ENCODE measurements at places on chromosomes 12 and 14. TPM values are rescaled to one million over a fixed set of nuclear protein-coding genes. Genes with fewer than 3 reads are reported as not detected.

DNA sequence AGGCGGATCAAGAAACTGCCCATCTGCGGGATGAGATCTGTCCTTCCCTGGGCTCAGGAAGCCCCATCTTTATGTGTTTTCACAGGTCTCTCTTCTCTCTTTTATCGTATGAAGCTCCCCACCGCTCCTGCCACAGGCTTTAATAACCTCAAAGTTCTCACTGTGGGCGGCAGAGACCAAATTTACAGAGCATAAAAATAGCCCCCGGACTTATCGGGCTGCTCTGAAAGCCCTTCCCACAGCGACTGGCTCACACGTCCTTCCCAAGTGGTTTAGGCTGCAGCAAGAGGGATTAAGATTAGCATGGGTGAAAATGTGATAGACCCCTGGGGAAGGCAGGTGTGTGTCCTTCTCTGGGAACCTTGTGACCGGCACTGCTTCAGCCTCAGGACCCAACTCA is 47.8 kb downstream of the TESC start:
- no peak for DNase-seq

GRCh38 chr12:65300679-65301349 is 22.3 kb downstream of the MSRB3 start:
- no peak for DNase-seq

GRCh38 chr14:24465805-24466204 is 23.2 kb upstream of the SDR39U1 start:
- no peak for DNase-seq

DNA sequence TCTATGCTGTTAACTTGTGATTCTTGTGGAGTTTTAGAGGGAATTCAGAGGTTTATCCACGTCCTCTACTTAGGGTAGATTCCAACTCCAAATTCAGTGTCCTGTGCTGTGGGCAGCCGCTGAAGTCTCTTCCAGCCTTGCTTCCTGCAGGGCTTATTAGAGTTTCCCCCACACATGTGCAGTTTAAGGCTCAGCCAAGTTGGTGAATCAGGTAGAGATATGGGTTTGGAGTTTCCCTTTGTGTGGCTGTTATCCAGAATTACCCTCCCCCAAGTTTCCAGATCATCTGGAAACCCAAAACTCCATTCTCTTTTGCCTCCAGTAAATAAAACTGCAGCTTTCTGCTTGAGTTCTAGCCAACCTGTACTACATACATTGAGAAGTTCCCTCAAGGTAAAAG is 853.7 kb downstream of the GALC start:
- DNase-seq = no peak

- no peak for DNase-seq
Observed at GRCh38 chr14:36204461-36205073, 28.0 kb upstream of the PTCSC3 start.

GRCh38 chr12:113071135-113072112 is 14.9 kb downstream of the DTX1 start:
- DNase-seq = no peak

The CELA1 gene
- total RNA-seq = not detected

The ACTR10 gene
- 36.5 TPM for total RNA-seq

Measured in activated B cell treated with CpG ODN at 0.5 μM for 24 hours (primary cell).